Umbilical cord (tissue), 2 donors: ENCODE measurements at places on chromosomes 4 and X.
A peak's percentile ranks its signal among the peaks of the same experiment; 100 is the strongest.

GRCh38 chrX:65610040-65610439 lies 57.4 kb upstream of the MSN start:
- no peak for DNase-seq

GRCh38 chrX:151153086-151153485 lies 23.3 kb upstream of the GPR50 start:
- no peak for DNase-seq

DNA sequence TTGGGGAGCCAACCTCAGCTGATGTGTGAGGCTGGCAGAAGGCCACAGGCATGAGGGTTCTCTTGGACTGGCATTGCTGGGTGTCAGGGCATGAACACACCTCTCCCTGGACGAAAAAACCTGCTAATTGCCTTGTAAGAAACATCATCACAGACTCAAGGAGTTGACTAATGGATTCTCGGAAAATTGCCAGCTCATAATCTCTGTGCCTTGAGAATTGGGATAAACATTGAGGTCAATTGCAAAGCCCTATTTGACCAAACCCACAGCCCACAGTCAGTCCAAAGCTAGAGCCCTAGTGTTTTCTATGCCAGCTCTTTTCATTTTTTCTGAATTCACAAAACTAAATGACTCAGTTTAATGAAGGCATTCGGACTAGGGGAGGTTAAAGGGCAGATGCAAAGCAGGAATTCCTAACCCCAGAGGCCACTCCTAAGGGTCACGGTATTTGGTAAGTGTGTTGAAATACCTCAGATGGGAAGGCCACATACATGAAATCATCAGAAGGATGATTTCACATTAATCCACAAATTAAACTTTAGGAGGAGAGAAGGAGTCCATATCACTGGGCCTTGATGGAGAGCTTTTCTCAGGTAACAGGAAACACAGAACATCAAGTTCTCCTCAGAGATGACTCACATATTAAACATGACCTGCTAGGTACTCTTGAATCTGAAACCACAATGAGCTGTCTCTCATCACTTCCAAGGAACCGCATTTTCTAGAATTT lies 39.0 kb upstream of the RASL11B start:
- no peak for DNase-seq

GRCh38 chr4:20882500-20882899 lies 182.2 kb downstream of the PACRGL start:
- DNase-seq: peak; percentile 76

DNA sequence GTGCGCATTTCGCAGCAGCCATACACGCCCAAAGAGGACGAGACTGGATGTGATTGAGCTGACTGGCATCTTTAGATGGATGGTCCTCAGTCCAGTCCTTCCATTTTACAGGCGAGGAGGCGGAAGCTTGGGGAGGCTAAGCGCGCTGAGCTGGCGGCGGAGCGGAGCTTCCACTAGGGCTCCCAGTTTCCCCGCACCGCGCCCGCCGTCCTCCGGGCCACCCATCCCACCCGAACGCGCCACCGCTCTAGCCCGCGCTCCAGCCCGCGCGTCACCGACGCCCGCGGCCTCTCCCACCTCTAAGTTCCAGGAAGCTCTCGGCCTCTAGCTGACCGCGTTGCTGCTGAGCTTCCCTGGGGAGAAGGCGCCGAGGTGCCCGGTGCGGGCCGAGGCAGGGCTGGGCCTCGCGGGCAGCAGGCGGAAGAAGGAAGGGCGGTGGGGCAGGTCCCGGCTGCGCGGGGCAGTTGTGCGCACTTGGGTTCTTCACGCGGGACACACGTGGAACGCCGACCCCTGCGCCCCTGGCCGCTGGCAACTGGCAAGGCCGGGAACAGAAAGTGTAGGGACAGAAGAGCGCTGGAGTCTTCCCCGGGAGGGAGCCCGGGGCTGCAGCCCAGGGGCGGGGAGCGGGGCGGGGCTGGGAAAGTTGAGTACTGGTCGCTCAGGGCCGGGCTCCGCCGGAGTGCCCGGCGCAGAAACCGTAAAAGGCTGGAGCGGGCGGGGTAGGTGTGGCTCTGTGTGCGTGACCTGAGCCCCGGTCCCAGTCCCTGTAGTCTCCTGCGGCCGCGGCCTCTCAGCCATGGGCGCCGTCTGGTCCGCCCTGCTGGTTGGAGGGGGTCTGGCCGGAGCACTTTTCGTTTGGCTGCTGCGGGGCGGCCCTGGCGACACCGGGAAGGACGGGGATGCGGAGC lies at the start of gene STBD1:
STBD1 (plus strand) TSS at position 763 of the 911 bp plus-strand sequence; CDS start at position 800, 37 bp downstream.
- peak; percentile 88 for DNase-seq

DNA sequence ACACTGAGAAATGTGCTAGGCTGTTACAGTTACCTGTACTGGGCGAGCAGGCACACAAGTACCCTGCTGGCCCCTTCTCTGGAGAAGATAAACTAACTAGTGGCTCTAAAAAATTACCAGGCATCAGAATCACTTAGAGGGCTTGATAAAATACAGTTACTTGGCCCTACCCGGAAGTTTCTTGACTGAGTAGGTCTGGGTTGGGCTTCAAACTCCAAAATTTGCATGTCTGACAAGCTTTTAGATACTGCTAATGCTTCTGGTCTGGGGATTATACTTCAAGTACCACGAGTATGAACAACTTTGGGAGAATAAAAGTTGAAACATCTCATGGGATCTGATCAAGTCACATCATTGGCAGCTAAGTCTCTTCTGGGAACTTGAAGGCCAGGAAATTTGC lies 30.8 kb downstream of the CEP135 start:
- no peak for DNase-seq

DNA sequence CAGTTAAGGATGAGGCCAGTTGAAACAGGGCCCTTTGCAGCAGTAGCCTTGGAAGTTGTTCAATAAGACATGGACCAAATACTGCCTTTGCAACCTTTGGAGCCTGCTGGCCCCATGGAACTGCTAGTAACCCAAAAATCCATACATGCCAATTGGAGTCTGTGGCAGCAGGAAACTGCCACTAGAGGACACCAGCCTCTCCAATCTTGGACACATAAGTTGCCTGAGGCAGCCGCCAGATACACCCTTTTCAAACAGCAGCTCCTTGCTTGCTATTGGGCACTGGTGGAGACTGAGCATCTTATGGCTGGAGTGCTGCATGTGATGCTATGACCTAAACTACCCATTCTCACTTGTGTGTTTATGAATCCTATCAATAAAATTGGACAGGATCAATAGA lies 14.8 kb upstream of the LAP3 start:
- no peak for DNase-seq

DNA sequence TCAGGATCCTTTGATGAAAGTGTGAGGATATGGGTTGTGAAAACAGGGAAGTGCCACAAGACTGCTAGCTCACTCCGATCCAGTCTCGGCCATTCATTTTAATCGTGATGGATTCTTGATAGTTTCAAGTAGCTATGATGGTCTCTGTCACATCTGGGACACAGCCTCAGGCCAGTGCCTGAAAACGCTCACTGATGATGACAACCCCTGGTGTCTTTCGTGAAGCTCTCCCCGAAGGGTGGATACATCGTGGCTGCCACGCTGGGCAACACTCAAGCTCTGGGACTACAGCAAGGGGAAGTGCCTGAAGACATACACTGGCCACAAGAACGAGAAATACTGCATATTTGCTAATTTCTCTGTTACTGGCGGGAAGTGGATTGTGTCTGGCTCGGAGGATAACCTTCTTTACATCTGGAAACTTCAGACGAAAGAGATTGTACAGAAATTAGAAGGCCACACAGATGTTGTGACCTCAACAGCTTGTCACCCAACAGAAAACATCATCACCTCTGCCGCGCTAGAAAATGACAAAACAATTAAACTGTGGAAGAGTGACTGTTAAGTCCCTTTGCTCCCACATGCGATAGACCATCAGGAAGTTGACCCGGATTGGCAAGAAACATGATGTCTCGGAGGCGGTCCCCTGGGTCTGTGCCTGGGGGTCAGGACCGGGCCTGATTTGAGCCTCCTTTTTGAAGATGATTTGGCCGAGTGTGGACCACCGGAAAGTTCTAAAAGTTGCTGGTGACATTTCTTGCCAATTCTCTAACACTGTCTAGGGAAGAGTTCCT lies 22.2 kb downstream of the LIAS start:
- DNase-seq: no peak

DNA sequence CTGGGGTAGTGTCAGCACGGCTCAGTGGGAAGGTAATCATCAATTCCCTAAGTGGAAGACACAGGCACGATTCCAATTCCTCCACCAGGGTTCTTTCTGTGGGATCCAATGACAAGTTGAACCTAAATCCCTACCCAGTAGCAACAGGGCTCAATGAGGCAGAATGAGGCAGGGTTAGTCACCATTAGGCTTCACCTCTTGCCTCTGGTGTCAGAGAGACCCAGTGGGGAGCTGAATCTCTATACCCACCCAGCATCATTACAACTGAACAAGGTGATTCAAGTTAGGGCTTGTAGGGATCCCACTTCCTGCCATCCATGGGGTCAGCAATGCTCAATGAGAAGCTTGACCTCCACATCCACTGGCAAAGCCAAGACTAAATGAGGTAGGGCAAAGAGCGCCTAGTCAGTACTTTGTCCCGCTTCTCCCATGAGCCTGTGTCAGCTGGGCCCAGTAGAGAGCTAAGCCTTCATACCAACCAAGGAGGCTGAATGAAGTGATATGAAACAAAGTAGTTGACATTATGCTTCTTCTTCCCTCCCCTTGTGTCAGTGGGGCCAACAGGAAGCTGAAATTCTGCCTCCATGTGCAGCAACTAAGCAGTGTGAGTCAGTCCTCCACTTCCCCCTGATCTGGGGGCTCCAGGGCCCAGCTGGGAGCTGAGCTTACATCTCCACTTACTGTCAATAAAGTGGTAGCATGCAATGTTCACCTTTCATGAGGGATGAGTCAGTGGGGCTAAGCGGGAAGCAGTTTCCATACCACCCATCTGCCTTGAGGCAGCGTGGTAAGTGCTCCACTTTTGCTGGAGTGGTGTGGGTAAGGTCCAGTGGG lies 36.4 kb upstream of the RBM41 start:
- peak; percentile 0 for DNase-seq

GRCh38 chr4:168257768-168258167 lies 60.8 kb downstream of the DDX60 start:
- DNase-seq: peak; percentile 89

DNA sequence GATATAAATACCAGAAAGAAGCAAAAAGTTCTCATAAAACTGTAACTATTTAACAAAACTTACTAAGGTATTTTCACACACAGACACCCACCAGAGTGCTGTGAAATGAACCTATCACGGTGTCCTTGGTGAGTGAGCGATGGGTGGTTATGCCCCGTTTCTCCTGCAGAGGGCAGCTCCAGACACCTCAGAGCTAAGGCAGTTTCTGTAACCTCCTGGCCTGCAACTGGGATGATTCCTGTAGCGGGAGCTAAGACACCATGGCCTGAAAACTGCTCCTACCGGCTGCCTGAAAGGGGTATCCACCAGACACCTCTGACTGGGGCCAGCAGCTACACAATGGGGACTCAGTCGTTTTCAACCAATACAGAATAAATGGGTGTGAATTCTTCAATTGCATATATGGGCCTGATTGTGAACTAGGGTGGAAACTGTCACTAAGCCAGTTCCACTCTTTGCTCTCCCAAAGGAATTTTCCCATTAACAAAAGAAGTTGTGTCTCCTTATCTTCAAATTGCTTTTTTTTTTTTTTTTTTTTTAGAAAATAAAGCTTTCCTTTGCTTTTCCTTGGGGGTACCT lies 2375.8 kb upstream of the TENM3 start:
- peak; percentile 21 for DNase-seq

DNA sequence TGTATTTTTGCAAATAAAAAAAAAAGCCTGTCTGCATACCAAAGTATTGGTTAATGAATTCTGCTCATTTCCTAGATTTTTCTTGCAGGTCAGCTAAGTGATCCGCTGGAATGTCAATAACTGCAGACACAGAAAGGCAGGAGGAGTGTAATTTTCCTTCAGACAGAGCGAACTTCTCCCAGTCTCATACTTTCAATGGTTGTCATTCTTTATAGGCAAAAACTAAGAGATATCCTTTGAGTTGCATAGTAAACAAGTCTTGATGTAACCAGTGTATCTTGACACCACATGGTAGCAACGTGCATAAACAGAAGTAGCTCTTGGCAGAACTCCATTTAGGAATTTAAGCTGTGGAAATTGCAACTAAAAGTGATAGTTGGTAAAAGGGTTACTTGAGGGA lies 8.2 kb downstream of the CAPN6 start:
- no peak for DNase-seq

GRCh38 chr4:173169428-173170181 lies 994 bp downstream of the GALNT7 start:
- peak; percentile 77 for DNase-seq

GRCh38 chr4:183867247-183867646 lies 37.9 kb upstream of the STOX2 start:
- DNase-seq: no peak

DNA sequence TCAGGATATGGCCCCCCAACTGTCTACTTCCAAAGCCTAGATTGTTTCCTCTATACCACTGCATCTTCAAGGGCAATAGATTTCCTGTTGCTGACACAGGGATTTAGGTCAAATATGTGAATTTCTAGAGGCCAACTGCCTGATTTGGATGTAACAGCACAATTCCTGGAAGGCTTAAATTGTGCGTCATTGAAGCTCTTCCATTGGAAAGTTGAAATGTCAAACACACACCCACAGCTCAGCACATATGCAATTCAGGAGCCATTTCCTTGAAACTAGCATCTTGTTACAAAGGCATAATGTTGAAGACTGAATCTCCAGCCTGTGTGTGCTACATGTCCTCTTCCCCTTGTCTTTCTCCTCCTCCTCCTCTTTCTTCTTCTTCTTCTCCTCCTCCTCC lies 158.6 kb downstream of the STK32B start:
- peak; percentile 16 for DNase-seq

- no peak for DNase-seq
These were observed 94.5 kb upstream of the STIM2 start for GRCh38 chr4:26766141-26766540.

- peak; percentile 61 for DNase-seq
These were observed 2521.4 kb downstream of the ARAP2 start for GRCh38 chr4:33722800-33723516.

GRCh38 chr4:77045490-77045889 lies 30.3 kb downstream of the CCNI start:
- no peak for DNase-seq

DNA sequence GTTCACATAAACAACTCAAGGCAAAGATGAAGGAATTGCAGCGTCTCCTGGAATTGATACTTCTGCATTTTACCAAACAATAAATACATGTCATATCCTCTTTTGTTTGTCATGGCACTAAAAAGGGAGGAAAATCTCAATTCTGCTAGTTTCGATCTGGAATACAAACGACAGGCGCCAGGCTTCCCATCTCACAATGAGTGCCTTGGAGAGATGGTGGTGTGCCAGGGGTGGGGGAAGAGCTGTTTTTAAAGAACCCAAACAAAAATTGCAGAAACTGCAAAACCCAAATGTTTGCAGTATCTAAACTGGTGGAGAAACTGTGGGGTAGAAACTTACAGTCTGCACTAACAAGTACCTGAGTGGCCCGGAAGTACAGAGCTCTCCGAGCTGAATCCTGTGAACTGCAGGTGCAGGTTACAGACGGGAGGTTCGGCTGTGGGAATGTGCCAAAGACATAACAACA lies 53.0 kb upstream of the KLF3 start:
- DNase-seq: no peak

DNA sequence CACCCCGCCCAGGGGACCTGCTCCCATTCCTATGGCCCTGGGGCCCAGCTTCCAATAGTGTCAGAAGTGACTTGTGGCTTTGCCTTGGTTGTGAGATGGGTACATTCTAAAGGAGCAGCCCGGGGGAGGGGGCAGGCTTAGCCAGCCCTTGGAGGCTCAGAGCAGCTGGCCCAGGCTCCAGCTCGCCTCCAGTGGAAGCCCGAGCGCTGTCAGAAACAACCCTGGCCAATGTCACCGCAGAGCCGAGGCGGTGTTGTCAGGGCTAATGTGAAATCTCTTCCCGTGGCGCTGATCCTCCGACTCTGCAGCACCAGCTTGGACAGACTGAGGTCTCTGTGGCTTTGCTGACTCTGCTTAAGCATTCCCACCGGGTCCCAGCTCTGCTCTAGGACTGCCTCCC lies 29.2 kb upstream of the ZNF81 start:
- DNase-seq: no peak
